ENCODE measurements at places on chromosomes 7 and 10.

DNA sequence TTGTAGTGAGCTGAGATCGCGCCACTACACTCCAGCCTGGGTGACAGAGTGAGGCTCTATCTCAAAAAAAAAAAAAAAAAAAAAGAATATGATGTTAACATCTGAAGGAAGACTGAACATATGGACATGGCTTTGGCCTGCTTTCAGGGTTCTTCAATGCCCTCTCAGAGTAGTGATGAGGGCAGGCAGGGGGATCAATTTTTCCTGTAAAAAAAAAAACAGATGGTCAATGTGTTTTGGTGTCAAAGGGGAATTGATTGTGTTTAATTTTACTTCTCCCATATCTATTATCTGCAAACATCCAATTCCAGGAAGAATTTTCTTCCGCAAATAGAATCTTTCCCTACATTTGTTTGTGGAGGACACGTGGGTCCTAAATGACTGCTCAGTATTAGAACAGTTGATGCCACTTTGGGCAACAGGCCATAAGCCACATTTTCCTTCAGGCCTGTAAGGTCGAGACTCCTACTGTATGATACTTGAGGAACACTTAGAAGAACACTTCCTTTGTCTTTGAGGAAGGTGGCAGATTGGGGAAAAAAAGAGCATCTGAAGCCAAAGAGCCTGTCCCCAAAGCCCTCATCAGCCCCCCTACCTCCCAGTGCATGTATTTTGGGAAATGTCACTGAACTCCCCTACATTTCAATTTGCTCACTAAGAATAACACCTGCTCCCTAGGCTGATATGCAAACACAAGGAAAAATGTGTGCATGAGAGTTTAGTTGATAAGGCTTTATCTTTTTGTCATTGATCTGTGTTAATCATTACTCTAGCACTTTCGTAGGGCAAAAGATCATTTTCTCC is 28.3 kb downstream of the MGAM2 start:
- no peak for DNase-seq

DNA sequence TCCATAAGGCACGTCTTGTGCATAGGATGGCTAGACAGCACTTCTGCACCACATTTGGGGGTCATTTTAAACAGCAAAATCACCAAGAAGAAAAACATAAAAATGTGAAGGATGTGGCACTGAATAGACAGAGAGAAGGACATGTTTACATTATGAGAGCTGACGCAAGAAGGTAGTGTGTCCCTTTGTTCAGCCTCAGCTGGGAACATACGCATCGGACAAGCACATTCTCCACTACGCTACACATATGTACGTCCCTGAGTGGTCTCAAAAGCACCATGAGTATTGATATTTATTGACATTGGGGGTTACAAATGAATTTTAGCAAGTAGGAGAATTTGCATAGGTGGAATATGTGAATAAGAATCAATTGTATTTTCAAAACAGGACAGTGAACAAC is 20.2 kb downstream of the DDC start:
- no peak for DNase-seq

DNA sequence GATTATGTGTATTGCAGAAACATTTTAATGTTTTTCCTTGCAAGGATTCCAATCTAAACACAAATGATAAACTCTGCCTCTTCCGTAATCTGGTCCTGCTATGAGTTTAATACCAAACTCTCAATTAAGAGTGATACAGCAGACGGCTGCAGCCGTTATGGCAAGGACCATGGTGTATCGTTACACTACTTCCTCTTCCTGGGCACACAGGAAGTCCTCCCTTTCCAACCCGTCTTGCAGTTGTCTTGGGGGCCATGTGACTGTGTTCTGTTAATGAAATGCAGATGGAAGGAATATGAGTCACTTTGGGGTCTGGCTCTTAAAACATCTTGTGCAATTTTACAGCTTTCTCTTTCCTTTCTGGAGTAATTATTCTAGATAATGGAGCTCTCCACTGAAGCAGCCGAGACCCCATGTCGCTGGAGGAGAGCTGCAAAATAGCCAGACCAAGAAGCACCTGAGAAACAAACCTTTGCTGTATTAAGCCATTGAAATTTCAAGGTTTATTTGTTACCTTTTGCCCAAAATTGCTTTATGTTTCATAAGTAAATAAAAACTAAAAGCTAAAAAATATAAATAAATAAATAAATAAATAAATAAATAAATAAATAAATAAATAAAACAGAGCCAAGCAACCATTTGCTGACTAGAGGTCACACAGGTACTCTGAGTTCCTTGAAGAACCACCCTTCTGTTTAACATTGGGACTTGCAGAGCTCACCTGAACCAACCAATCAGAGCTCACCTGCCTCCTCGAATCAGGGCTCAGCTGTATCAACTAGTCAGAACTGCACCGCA is 74.7 kb downstream of the FRMPD2 start:
- no peak for DNase-seq

- DNase-seq: no peak
Measured at GRCh38 chr10:117662126-117662525, 119.6 kb downstream of the EMX2 start.

DNA sequence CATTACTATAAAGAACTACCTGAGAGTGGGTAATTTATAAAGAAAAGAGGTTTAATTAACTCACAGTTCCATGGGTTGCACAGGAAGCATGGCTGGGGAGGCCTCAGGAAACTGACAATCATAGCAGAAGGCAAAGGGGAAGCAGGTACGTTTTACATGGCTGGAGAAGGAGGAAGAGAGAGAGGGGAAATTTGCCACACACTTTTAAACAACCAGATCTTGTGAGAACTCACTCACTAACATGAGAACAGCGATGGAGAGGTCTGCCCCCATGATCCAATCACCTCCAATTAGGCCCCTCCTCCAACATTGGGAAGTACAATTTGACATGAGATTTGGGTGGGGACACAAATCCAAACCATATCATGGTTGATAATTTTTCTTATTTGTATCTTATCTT is 51.8 kb upstream of the PPP1R9A start:
- DNase-seq: no peak

DNA sequence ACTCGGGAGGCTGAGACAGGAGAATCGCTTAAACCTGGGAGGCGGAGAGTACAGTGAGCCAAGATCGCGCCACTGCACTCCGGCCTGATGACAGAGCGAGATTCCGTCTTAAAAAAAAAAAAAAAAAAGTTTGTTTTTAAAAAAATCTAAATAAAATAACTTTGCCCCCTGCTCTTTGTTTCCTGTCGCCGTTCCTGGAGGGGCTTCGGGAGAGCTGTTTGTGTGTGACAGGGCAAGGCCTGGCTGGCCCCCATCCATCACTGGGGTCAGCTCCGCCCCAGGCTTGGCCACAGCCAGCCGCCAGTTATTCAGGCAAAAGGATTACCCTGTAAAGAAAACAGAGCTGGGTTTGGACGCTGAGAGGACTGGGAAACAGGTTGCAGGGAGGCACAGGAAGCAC is 16.4 kb downstream of the LEP start:
- DNase-seq: no peak

DNA sequence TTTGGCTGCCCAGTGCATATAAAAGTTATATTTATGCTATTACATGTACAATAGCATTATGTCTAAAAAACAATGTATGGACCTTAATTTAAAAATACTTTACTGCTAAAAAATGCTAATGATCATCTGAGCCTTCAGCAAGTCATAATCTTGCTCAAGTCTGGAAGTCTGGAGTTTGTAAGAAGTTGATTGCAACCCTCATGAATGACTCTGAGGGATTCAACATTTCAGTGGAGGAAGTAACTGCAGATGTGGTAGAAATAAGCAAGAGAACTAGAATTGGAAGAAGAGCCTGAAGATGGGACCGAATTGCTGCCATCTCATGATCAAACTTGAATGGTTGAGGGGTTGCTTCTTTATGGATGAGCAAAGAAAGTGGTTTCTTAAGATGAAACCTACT is 13.0 kb upstream of the ADAMTS14 start:
- no peak for DNase-seq

DNA sequence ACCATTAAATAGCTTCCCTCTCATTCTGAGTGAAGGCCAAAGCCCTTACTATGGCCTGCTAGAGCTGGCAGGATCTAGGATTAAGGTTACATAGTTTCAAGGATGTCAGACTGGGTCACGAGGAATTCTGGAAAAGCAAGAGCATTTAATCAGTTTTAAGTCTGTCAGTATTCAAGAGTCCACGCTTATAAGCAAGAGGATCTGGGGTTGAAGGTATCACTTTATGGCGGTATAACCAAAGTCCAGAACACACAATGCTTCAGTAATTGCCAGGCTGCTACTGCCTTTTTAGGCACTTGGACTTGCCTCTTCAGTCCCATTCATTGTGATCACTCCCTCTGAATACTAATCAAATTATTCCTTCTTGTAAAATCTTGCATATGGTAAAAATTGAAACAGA is 101.0 kb downstream of the HBP1 start:
- DNase-seq: no peak

- DNase-seq: no peak
Measured at GRCh38 chr7:1553512-1554210, 2.3 kb downstream of the TMEM184A start.

DNA sequence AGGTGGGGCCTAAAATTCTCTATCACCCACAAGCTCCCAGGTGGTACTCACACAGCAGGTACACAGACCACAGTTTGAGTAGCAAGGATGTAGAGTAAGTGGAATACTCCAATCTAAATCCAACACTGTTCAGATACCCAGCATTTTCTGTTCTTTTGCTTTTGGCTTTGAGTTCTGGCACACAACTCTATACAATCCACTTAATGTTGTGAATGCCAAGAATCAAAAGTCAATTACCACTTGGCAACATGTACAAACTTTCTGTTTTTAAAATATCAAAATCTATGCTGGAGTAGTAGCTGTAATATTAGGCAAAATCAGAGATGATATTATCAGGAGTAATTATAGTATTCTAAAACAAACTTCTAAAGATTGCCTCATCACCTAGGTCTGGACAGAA is 133.4 kb upstream of the LRRTM3 start:
- DNase-seq: no peak

DNA sequence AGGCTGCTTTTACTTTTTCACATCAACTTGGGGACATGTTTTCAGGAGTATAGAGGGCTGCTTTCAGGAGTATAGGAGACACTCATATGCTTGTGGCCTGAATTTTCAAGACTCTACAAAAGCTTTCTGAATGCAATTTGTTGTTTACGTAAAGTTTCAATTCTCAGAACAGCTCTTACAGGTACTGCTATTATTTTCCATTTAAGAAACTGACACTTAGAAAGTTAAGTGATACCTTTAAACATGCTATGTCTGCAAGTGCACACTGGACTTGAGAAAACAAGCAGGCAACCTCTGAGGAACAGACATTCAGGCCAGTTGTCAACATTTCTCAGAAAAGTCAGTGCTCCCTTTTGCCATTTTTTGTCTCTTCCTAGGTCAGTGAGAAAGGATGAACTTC is 70.0 kb upstream of the PHYHIPL start:
- DNase-seq: no peak

DNA sequence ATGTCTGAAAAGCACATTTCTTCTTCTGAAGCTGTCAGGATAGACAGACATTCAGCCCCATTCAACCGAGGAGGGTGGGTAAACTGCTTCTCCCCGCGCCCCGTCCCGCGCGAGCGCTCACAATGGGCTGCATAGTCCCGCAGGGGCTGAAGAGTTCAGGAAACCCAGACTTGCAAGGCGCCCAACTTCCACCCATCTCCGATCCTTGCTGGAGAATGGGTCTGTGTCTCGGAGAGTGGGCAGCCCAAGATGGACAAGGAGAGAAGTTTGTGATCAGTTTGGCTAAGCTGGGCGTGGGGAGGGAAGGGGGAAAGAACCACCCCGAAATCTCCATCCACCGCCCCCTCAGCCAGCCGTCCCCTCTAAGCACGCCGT is 686 bp downstream of the AASS start:
- peak; percentile 74 for DNase-seq

GRCh38 chr10:132570771-132571649 is 33.4 kb downstream of the INPP5A start:
- no peak for DNase-seq

GRCh38 chr10:7908541-7909210 is 90.4 kb downstream of the TAF3 start:
- DNase-seq: no peak

DNA sequence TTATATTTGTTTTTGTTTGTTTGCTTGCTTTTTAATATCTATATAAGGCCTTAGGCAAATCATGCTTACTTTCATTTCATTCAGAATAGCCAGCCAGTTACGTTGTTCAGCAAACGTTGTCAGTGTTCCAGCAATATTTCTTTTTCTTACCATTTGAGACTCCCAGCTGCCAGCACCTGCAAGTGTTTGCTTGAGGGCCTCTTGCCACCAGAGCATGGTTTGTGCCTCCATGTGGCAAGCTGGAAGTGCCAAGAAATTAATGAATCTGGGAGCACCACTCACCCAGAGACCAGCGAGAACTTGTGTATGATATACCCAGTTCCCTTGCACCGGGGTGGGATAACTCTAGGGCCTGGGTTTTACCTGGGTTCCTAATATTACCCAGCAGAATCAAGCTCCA is 177.1 kb upstream of the CSTF2T start:
- DNase-seq: no peak

DNA sequence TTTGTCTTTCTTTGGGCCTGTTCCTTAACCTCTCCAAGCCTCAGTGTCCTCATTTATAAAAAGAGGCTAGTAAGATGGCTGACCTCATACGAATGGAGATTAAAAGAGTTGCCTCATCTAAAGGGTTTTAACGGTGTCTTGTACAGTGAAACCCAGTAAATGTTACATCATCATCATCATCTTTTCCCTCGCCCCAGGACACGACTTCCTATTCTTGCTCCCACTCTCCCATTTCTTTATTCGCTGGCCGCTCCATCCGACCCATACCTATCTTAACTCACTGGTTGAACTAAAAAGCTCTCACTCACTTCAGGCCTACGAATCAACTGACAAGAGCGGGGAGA is 554 bp downstream of the FRA10AC1 start:
- no peak for DNase-seq

DNA sequence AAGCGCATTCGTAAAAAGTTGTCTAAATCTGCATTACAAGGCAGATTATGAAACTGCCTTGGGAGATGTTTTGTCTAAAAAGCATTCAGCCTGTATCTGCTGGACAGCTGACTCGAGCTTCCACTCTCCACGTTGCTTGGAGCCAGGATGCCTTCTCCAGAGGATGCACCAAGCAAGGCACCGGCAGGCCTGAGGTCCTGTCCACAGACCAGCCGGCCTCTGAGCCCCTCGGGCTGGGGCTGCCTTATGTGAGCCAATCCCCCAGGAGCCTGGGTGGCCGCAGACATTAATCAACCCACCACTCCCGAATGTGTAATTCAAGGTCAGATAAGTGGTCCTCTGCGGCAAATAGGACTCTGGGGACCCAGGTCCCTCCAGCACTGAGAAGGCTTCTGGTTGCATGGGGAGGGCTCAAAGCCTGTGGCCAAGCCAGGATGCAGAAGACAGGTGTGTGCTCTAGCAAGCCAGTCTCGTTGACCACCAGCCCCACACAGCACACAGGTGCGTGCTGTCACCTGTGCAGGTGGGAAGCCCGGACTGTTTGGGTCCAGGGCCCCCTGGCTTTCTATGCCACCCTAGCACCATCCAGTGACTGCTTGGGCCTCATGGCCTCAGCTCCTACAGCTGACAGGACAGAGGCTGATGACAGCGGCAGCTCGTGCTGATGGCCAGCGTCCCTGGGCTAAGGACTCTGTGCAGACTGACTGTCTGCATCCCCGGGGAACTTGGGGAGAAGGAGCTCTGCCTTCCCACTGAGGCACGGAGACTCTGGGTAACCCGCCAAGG is 4.8 kb upstream of the RET start:
- no peak for DNase-seq

GRCh38 chr7:42982604-42983115 is 50.5 kb downstream of the MRPL32 start:
- no peak for DNase-seq

All from coronary artery (tissue), 2 donors.